Muscle of leg (tissue), 16 donors: ENCODE measurements at places on chromosomes 6 and 20. TPM values are rescaled to one million over a fixed set of nuclear protein-coding genes. Genes with fewer than 3 reads are reported as not detected.

Gene ARMH2
- not detected for polyA plus RNA-seq

Gene LY6G5C
- polyA plus RNA-seq: 3.5 TPM

Gene ID4
- 2.9 TPM for polyA plus RNA-seq

Gene AGER
- polyA plus RNA-seq: 11.6 TPM

Gene OVOL2
- polyA plus RNA-seq: 0.45 TPM

Gene FBXO5
- 14.9 TPM for polyA plus RNA-seq

Gene PSORS1C2
- polyA plus RNA-seq: 0.25 TPM

Gene OR2H1
- polyA plus RNA-seq: not detected

GRCh38 chr20:38337561-38338140, 8.6 kb upstream of the LBP start:
- DNase-seq: no peak

- DNase-seq: no peak
These were observed 50.2 kb downstream of the TBC1D7 start for GRCh38 chr6:13278164-13278563.

DNA sequence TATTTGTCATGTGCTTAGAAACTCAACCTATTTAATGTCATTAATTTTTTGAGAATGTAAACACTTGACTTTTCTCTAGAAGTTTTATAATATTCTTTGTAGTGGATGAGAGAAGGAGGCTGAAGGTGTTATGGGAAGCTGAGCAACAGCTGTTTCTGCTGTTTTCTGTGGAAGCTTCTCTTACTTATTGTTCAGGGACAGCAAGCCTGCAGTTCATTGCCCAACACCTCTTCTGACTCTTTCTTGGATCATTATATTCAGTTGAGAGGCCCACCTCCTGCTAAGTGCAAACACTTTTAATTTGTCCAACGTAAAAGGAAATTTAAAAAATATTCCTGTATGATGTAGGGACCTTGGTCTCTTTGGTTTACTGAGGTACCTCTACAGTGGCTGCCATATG, 12.0 kb upstream of the ADGRF4 start:
- DNase-seq: no peak

GRCh38 chr6:96156425-96156824, 140.7 kb downstream of the FUT9 start:
- DNase-seq: no peak

DNA sequence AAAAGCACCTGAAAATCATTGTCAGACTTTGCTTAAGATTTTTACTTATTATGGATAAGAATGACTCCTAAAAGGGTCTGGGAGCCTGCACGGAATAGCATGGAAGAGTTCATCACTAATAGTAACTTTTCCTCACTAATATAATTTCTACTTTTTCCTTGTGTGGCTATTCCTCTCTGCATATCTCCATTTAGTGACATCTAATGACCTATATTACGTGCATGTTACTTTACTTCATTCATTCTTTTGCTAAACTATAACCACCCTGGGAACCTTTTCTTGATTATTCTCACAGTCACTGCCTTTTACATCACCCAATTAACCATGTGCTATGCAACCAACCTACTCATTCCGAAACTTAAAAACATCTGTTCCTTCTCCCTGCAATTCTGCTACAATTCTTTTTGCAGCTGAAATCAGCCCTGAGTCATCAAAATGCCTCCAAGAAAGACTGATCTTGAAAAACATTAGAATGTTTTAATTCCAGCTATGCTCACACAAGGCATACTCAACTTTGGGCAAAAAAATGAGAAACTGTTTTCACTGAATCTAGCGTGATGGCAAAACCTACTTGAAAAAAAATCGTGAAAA, 313.3 kb downstream of the RNGTT start:
- peak; percentile 38 for DNase-seq

- DNase-seq: no peak
These were observed 4.8 kb downstream of the PLEKHG1 start for GRCh38 chr6:150604467-150604866.

DNA sequence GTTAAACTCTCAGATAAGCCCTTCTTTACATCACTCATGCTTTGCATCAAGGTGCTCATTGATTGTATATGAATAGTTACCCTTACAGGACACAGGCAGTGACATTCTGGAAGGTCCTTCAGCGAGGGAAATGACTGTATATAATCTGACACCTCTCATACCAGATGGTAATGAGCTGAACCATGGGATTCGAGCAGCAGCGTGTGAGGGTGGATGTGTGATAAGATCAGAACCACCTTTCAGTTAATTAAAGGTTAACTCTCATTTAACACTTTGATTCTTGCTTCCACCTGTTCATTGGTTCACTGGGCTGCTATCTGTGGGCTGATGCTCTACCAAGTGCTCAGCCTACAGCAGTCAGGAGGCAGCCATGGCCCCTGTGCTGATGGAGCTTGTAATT, 24.2 kb downstream of the NEDD9 start:
- DNase-seq: no peak

GRCh38 chr20:35226884-35227681, 593 bp downstream of the MMP24 start:
- peak; percentile 68 for DNase-seq

DNA sequence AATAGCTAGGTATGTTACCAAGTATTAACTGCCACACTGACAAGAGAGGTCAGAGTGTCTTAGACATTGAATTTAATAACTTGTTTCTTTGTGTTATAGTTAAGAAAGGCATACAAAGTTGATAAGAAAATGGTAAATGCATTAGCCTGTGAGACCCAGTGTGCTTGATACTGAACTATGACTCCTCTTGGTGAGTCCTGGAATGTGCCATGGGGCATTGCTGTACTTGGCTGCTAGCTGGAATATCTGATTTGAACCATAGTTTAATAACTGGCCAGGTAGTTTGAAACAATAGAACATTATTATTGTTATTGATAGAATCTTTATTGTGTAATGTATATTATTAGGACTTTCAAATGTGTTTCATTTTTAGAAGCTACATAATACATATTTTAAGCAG, 70.0 kb downstream of the ZFAND3 start:
- DNase-seq: no peak

- DNase-seq: no peak
These were observed 28.5 kb upstream of the SCUBE3 start for GRCh38 chr6:35185302-35185681.

DNA sequence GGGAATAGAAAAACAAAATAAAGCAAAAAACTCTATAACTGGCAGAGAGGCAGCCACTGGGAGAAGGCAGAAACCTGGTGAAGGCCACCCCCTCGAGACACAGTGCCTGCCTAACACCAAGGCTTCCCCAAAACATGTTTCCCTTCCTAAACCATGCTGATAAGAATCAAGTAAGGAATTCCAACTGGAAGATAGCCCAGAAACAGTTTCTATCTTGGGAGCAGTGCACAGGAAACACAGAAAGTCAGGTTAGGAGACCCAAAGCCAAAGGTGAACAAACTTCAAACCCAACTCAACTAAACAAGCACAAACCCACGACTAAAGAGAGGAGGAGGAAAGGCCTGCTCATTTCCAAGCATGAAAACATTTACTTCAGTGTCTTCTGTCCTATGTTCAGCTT, 433.7 kb upstream of the RGS17 start:
- DNase-seq: peak; percentile 1

DNA sequence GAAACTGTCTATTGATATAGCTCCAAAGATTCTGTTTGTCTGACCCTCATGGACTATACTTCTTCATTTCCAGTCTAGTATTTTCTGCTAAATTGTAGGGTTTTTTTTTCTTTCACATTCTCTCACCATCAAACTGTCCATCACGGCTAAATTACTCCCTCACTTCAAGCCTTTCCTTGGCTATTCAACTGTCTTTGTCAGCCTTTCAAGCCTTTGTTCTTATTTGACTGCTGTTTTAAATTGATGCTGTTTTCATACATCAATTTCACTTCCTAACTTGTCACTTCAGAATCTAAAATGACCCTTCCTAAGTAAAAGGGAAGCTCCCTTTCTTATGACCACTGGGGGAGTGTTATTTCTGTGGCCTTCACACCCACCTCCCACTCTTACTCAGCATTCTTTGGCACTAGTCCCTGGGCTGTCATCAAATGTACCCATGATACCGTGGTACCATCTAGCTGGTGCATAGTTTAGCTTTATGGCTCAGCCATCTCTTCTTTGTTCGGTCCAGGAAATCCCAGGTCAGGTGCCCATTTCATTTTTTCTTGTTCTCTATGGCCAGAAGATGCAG, 8.6 kb downstream of the GJA1 start:
- DNase-seq: peak; percentile 67

DNA sequence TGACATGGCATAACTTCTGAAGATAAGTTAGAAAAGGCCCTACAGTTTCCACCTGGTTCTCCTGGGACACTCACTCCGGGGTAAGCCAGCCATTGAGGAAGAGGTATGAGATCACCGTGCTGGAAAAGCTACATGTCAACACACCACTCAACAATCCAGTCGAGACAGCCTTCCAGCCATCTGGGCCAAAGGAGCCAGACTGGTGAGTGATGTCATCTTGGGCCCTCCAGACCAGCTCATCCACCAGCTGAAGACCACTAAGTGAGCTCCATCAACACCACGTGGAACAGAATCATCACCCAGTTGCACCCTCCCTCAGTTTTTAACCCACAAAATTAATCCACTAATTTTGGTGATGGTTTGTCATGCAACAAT, 32.3 kb upstream of the RSPO4 start:
- DNase-seq: no peak

GRCh38 chr20:48247961-48248360, 462.7 kb upstream of the SULF2 start:
- DNase-seq: no peak

DNA sequence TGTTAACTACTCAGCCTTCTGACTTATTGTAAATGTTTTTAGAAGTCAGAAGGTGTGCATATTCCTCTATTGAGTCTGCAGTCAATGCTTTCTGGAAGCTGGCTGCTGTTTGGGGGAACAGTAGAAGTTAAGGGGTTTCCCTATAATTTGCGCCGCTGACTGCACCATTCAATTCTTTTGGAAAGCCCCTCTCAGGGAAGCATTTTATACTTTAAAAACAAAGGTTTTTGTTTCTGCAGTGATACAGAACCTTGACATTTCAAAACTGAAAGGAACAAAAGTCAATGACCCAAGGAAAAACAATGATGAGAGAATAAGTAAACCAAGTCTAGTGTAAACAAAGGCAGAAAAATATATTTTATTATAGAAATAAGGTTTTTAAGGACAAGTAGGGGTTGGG, 120.8 kb upstream of the TNFAIP3 start:
- no peak for DNase-seq

GRCh38 chr20:61054411-61054810, 197.7 kb upstream of the CDH4 start:
- DNase-seq: no peak

- DNase-seq: no peak
These were observed 55.0 kb upstream of the IYD start for GRCh38 chr6:150313781-150314180.

GRCh38 chr20:53036992-53037391, 64.8 kb downstream of the TSHZ2 start:
- DNase-seq: no peak

GRCh38 chr6:128521282-128521632, 858 bp upstream of the PTPRK start:
- DNase-seq: no peak

DNA sequence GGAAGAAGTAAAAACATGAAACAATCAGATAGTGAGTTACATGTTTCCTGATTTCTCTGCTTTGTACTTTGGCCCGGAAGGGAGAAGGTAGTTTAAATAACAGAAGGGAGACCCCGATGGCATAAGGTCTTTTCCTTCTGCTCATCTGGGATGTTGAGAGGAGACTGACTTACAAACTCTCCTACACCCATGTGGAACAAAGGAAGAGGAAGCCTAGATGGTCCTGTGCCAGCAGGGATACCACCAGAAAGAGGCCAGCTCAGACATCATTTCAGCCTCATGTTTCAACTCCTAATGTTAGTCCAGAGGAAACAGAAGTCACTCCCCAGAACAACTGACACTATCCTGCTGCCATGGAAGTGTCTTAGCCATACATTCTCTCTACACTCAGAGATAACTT, 250.7 kb upstream of the NOX3 start:
- DNase-seq: peak; percentile 3

- DNase-seq: no peak
These were observed 27.8 kb upstream of the MROH8 start for GRCh38 chr20:37207171-37207570.

DNA sequence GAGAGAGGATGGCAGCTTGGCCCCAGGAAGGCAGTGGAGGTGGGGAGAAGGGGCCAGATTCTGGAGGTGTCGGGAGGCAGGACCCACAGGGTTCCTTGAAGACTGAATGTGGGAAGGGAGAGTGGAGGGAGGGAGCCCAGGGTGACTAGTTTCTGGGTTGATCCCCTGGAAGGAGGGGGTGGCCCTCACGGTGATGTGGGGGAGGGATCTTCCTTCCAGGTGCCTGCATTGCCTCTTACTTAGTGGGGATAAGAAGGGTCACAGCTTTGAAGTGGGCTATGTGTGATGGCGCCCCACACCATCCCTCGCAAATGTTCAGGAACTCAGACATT, 26.7 kb downstream of the VSTM2L start:
- no peak for DNase-seq

GRCh38 chr6:66198062-66198624, 491.1 kb upstream of the EYS start:
- DNase-seq: no peak

DNA sequence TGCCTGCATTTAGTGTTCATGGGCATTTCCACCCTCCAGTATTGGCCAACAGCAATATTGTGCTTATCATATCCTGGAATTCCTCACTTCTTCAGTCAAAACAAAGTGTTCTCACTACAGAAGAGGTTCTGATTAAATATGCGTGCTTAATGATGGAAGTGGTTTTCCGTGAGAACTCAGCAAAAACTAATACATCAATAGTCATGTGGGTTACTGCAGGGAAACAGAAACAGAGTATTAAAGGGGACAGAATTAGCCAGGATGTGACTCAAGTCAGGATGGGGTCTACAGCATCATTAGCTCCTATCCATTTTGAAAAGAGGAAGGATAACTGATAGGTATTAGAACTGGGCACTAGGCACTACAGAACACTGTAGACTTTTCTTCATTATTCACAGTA, 384.6 kb downstream of the CDKAL1 start:
- no peak for DNase-seq

- DNase-seq: no peak
These were observed 4.0 kb downstream of the PLAGL2 start for GRCh38 chr20:32203356-32204204.

GRCh38 chr6:79608334-79609224, 22.6 kb upstream of the SH3BGRL2 start:
- DNase-seq: no peak
